Esophagus muscularis mucosa (tissue), 4 donors: ENCODE measurements at places on chromosomes 6 and 20. TPM values are rescaled to one million over a fixed set of nuclear protein-coding genes. Genes with fewer than 3 reads are reported as not detected.

GRCh38 chr6:124029567-124029966, 225.9 kb downstream of the NKAIN2 start:
- DNase-seq = no peak

DNA sequence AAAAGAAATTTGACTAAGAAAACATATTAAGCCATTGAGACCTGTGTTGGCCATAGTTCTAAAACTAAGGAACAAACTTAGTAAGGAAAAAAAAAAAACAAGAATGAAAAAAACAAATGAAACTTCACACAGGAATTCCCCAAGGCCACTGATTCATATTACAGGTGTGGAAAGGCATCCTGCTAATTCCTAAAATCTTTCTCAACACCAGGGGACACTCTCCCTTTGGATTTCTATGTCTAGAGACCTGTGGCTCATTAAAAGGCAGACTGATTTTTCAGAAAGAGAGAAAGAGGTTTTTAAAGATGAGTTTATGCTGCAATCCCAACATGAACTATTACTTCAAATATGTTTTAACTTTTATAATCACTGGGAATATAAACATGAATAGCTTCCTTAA, at the start of gene OR12D1:
TSS of gene OR12D1 (plus strand) at position 341 of the 400 bp plus-strand sequence.
- DNase-seq = no peak

- no peak for DNase-seq
Observed at GRCh38 chr6:19879663-19880062, 42.5 kb downstream of the ID4 start.

- no peak for DNase-seq
Observed at GRCh38 chr6:128062882-128063603, 162.2 kb upstream of the THEMIS start.

GRCh38 chr6:119034827-119035458, 43.5 kb downstream of the FAM184A start:
- DNase-seq = no peak

DNA sequence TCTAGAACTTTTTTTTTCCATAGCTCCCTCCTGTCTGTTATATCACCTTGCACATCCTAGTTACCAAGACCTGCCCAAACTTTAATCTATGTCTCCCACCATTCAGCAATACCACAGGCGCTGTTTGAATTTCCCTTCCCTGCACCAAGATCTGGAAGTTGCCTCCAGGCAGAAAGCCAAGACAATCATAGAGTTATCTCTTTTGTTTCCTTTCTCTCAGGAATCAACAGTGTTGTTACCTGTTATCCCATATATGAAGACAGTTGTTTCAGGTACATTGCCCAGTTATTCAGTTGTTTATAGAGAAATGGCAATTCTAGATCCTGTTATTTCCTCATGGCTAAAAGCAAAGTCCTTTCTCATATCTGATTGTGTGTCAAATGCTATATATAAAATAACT, 63.2 kb downstream of the PDSS2 start:
- no peak for DNase-seq

- peak; percentile 7 for DNase-seq
Observed at GRCh38 chr20:22338140-22338708, 246.1 kb downstream of the FOXA2 start.

- DNase-seq = no peak
Observed at GRCh38 chr6:70028246-70028645, 161.9 kb downstream of the COL19A1 start.

- no peak for DNase-seq
Observed at GRCh38 chr20:36439040-36439730, 102.1 kb upstream of the MYL9 start.

- DNase-seq = no peak
Observed at GRCh38 chr6:74137911-74138310, 441.9 kb downstream of the CD109 start.

DNA sequence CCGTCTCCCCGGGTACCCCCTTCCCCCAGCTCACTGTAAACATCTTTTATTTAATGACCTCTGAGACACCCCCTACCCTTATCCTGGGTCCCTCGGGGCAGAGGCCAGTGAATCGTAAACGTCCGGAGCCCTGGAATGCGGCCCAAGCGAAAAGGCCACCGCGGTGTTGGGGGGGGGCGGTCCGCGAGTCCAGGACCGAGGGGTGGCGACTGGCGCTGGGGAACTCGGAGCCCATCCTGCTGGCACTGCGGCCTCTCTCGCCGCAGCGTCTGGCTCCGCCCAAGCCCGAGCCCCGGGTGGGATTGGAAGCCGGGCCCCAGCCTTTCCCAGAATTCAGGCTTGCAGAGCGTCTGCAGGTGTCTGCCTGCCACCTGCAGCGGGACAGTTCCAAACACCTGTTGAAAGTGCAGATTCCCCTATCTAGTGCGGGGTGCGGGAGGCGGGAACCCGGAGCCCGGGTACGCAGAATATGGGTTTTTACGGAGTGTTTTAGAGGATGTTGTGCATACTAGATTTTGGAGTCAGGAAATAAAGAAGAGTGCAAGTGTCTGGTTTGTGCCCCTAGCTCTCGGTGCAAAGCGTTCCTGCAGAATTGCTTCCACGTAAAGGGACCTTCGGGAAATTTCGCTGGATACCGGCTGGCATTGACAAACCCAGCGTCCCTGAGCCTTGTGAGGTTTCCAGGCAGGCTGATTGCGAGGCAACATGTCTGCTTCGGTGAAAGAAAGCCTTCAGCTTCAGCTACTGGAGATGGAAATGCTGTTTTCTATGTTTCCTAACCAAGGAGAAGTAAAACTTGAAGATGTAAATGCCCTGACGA, 800 bp downstream of the RWDD2A start:
- no peak for DNase-seq

GRCh38 chr6:27684264-27685211, 211.6 kb upstream of the ZNF184 start:
- DNase-seq = no peak

Gene CEP85L
- total RNA-seq = 12.6 TPM

Gene IL17F
- total RNA-seq = not detected

DNA sequence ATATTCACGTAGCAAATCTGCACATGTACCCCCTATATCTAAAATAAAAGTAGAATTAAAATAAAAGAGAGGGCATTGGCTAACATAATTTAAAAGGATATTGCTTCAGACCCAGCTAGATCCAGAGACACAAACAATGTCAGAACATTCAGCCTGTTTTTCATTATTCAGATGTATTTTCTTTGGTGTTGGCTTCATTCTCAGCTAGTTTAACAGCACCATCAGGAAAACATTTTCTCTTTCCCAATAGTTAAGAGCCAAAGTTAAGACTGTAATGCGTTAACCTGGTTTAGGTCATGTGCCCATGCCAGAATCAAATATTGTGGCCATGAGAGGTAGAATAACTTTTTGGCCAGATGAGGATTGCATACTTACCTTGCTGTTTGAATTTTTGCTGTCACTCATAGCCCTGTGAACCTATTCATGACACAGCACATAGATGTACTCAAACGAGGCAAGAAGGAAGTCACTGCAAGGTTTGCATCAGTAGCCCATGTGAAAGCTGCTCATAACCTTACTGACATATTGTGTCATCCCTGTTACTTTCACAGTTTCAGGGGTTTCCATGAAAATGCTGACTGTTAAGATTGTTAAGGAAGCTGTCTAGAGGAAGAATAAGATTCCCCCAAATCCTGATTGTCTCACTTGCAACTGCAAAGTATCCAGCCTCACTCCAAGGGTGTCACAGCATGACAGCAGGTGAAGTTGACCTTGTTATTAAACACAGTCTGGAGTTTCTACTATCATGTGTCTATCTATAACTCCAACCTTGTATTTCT, 233.1 kb downstream of the PACRG start:
- no peak for DNase-seq

- DNase-seq = no peak
Observed at GRCh38 chr6:79607000-79607399, 24.1 kb upstream of the SH3BGRL2 start.

Gene ADRM1
- total RNA-seq = 164 TPM

Gene NTSR1
- 0.78 TPM for total RNA-seq

Gene EPPIN
- total RNA-seq = not detected

DNA sequence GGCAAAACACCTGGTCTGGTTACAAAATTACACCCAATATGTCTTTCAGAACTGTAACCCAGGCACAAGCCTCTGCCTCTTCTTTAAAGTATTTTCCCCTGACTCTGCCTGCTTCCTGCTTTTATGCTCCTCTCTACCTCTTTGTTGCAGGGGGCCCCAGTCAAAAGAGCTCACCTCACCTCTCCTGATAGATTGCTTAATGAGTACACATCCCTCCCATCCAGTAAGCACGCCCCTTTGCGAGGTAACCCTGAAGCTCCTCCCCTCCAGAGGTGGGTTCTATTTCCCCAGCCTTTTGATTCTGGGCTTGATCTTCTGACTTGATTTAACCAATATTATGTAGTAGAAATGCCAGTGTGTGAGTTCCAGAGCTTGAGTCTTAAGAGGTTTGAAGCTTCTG, 56.6 kb upstream of the EYA2 start:
- peak; percentile 72 for DNase-seq

GRCh38 chr20:45363611-45364492, 896 bp downstream of the SYS1 start:
- no peak for DNase-seq

Gene KIF25
- not detected for total RNA-seq

DNA sequence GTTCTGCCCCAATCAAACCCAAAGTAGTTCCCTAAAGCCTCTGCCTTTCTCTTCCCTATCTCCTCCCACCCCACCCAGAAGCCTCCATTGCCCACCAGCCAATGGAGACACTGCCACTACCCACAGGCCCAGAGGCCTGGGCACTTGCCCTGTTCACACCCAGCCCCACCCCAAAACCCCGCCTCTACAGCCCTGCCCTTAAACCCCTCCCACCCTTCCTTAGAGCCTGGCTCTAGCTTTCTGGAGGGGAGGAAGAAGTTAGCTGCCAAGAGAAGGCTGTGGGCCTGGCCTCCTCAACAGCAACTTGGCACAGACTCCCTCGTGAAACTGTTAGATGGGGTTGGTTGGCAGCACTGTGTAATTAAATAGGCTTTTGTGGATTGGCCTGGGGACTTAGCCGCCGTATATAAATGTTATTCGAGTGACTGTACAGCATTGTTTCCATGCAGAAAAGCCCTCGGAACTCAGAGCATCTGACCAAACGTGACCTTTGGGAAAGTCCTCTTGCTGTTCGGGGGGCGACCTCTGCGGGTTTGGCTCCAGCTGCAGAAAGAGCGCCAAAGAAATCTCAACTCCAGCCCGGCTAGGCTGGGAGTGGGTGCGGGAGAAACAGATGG, 31.4 kb downstream of the COL11A2 start:
- DNase-seq = no peak

Gene MEI4
- 0.39 TPM for total RNA-seq

Gene ZKSCAN4
- total RNA-seq = 1.7 TPM

GRCh38 chr20:6081236-6081635, 27.4 kb upstream of the LRRN4 start:
- no peak for DNase-seq

GRCh38 chr6:79042088-79042798, 35.8 kb downstream of the PHIP start:
- no peak for DNase-seq

DNA sequence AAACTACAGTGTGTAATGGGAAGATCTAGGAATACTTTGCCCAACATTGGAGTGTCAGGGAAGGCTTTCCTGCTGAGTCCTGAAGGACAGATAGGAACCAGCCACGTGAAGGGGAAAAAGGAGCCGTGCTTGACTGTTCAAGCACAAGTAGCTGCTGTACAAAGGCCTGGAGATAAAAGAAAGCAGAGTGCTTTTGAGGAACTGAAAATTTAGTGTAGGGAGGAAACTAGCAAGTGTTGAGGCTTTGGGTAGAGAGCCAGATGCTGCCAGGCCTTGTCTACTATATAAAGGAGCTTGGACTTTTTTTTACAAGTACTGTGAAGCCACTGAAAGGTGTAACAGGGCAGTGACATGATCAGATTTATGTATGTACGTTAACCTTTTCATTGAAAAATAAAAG, 39.0 kb downstream of the DSE start:
- DNase-seq = no peak

GRCh38 chr20:63005862-63006539, 763 bp downstream of the BHLHE23 start:
- DNase-seq = no peak

Gene PI16
- 57.0 TPM for total RNA-seq

Gene PDCD2
- total RNA-seq = 53.2 TPM

Gene CST2
- 0.86 TPM for total RNA-seq

Gene TTLL9
- 0.17 TPM for total RNA-seq

GRCh38 chr6:140372064-140372463, 997.6 kb upstream of the CITED2 start:
- DNase-seq = no peak

DNA sequence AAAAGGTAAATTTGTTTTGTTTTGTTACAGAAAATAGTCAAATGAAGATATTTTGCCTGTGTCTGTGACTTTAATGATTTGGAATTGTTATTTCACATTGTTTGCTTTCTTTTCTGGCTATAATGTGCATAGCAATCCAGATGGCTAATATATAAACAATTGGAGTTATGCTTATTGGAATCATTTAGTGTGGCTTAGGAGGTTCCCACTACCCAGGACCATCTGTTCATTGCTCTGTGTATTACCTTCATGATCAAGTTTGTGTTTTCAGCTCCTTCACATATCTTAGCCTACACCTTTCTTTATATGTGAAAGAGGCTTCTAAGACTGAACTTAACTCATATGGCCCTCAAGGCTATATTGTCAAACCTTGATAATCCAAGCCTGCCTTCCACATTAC, 232.9 kb downstream of the BCKDHB start:
- no peak for DNase-seq

DNA sequence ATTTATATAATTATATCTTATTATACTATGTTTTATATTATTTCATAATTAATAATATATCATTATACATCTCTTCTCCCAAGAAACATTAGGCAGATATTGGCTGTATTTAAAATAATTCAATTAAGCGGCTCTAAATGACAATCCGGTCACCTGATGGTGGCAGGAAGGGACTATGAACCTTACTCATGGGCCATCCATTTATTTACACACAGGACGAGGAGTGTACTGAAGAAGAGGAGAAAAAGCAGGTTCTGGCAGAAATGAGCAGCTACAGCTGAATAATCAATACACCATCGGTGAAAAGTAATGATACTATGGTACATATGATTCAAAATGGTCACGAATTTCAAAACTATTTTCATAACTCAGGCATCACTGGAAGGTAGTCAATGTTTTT, 277.7 kb downstream of the KIF16B start:
- DNase-seq = no peak
